ENCODE measurements at places on chromosomes 2 and 18.

DNA sequence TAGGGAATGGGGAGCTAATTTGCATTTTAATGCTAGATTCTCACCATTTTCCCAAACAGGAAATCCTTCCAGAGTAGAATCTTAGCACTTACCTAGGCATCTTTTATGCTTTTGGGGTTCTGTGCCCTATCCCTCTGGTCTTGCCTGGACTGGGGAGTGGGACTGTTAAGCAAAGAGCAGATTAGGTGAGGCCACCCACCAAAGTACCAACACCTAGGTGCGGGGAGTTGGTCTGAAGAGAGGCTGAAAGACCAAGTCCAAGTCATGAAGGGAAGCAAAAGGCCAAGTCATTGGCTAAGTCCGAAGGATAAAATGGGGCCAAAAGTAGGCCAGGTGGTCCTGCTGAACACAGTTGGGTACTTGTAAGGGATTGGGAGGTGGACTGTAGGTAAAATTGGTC lies 86.7 kb downstream of the FAM168B start:
- DNase-seq: no peak

DNA sequence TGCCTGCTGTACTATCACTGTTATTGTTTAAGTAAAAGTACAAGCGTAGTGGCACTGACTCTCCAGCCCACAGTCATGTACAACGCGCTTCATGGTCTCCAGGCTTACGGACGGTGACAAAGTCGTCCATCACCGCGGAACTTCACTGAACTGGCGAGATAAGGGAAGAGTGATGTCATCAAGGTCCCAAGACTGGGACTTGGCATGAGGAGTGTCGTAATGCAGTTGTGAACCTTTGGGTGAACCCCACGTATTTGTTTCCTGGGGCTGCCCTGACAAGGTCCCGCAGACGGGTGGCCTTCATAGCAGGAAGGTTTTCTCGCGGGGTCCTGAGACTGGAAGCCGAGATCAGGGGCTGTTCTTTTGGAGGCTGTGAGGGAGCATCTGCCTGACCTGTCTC lies 17.3 kb downstream of the NFATC1 start:
- no peak for DNase-seq

GRCh38 chr2:159163930-159164329 lies 122.6 kb downstream of the WDSUB1 start:
- DNase-seq: no peak

- no peak for DNase-seq
Measured at GRCh38 chr2:18273205-18273604, 287.2 kb downstream of the RDH14 start.

DNA sequence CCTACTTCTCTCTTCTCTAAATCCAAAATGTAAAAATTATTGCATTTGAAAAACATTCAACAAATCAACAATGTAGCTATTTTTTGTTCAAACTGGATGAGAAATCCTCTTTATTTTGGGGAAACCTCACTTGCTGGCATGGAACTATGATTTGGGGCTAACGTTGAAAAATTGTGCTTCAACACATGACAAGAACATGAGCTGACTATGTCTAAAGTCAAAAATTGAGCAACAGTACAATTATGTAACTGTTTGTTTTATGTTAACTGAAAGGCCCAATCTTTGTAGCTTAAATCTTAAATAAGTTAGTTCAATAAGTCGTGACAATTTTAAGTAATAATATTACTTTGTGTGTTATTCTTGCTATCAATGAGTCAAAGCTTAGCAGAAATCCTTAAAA lies 67.3 kb downstream of the TMEFF2 start:
- no peak for DNase-seq

DNA sequence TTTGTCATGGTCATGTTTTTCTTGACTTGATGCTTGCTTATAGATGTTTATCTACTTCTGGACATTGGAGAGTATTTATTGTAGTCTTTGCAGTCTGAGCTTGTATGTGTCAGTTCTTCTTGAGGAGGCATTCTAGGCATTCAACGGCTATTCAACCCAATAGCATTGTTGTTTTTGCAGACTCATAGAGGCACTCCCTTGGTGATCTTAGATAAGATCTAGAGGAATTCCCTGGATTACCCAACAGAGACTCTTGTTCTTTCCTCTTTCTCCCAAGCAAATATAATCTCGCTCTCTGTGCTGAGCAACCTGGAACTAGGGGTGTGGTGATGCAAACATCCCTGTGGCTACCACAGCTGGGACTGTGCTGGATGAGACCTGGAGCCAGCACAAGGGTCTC lies 40.4 kb downstream of the SYT4 start:
- no peak for DNase-seq

DNA sequence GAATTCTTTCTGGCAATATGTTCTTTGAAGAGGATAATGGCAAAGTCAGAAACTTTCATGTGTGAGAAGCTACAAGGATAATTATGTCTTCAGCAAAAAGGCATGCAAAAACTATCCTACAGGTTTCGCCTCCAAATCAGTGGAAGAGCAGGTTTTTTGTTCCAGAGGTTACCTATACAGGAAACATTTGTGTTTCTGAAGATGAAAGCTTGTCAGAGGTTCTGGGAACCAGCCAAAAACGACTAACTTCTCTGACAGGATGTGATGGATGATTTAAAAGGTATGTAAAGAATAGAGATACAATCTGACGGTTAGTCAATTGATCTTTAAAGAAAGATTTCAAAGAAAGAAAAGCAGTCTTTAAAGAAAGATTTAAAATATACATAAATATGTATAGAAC lies 37.6 kb downstream of the RND3 start:
- DNase-seq: no peak

DNA sequence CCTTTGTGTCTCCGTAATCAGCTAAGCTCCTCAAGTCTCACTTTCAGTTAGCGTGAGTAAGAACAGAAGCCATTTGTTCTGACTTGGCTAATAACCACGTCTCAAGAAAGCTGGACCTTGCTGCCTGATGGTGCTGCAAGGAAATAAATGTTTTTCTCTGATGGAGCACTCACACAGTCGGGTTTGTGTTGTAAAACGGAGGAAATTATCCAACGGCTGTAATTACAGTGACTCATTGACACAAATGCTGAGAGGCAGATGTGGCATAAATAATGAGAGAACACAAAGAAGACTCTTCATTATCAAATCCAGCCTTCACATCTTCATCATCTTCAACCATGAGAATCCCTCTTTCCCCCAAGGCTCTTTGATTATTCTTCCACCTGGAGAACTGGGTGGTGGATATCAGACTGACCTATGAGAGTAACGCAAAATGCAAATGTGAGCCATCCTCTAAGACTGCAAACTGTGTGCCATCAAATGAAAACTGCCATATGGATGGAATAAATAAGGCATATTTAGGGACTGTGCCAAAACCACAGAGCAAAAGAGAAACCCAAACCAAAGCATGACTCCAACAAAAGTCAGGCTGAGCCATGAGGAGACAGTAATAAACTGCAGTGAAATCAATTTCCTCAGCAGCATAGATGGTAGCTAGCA lies 252.6 kb downstream of the RND3 start:
- DNase-seq: no peak

DNA sequence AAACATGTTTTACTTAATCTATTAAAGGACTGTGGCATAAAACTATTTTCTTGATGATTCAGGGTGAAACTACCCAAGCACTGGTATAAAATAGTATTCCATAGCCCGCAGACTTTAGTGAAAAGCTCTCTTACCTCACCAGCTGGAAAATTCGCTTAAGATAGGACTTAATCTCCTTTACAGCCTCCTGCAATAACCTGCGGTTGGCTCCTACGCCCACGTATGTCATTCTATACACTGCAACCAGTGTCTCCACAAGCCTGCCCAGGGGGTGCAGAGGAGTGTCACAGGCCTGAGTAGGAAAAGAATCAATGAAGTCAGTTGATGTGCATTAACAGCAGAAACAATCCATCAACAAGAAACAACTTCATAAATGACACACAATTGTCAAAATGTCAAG lies 11.3 kb upstream of the MPP4 start:
- DNase-seq: no peak

DNA sequence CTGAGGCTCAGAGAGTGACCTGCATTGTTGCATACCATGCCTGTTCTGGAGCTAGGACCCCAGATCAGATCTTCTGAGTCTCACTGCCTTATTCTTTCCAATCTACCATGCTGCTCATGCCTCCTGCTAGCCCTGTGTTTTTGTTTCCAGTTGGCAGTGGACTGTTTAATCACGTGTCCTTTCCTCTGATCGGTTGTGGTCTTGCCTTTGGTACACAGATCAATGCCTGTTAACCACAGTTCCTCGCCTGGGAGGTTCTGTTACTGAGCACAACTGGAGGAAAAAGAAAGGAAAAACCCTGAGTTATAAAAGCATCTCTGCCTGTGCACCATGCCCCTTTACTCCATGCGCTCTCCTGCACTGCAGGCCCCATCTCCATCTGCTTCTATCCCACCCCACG lies 329.1 kb downstream of the SETBP1 start:
- no peak for DNase-seq

DNA sequence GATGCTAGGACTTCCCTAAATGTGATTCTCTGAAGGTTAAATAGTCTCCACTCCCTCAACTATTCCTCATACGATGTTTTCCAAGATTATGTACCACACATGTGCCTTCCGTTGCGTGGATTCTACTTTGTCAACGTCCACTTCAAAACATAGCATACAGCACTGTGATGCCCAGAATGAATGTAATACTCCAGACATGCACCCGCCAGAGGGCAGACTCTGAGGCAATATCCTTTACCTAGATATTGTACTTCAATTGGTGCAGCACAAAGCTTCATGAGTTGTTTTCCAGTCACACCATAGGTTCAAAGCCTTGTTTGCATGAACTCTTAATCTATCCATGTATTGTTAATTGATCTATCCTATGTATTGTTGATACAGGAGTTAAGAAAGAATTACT lies 201.0 kb upstream of the NABP1 start:
- no peak for DNase-seq

- DNase-seq: peak; percentile 34
Measured at GRCh38 chr2:164840930-164841718, 499 bp downstream of the COBLL1 start.

DNA sequence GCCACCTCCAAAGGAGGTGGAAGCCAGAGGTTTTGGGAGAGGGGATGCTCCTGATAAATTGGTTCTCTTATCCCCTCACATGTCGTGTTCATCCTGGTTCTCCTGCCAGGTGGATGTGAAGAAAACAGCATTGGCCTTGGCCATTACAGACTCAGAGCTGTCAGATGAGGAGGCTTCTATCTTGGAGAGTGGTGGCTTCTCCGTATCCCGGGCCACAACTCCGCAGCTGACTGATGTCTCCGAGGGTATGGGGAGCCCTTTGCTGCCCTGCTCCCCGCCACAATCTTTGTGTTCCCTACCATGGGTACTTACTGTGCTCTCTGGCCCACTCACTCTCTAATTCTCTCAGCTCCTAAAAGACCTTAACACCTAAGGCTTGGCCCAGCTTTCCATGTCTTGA lies 3.5 kb downstream of the RETREG2 start:
- no peak for DNase-seq

DNA sequence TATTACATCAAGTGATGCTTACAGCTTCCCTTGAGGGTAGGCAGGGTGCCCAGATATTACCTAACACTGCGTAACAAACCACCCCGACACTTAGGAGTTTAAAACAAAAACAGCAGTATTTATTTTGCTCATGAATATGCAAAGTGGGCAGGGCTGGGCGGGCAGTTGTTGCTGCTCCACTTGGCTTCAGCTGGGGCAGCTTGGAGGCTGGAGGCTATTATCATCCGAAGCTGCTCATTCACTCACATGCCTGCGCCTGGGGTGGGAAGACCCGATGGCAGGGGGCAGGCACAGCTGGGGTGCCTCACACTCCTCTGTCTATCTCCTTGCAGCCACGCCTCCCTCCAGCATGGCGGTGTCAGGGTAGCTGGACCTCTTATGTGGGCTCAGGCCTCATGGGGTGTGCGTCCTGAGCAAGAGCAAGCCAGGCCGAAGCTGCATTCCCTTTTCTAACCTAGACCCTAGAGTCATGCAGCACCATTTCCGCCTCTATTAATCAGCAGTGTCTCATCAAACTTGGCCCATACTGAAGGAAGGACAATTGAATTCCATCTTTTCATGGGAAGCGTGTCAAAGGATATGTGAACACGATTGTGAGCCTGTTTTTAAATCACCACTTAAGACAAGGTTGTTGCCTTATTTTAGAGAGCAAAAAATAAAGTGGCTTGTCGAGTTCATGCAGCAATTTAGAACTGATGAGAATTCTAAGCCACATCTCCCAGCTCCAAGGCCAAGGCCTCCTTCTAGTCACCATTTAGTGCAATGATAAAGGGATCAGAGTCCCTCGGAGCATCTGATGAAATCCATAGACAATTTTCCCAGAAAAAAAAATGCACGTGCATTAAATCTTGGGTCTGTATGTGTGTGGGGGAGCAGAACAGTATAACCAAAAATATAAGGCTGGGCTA lies 54.9 kb downstream of the SDC1 start:
- no peak for DNase-seq

GRCh38 chr18:79191956-79192355 lies 122.8 kb downstream of the ATP9B start:
- DNase-seq: no peak

DNA sequence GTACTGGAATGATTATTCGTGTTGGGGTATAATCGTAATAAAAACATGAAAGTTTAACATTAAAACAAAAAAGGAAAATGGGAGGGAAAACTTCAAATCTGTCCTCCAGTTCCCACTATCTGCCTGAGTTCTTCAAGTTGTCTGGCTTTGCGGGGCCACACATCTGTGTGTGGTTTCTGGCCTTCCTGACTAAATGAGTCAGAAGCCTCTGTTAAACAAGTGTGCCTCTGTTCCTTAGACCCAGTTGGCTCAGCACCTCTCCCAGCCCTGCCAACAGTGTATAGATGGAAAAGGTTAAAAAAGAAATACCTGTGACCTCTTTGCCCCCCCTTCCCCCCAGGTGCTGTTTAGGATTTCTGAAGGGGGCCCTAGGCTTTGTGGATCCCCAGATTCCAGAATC lies 30.2 kb downstream of the XDH start:
- no peak for DNase-seq

- no peak for DNase-seq
Measured at GRCh38 chr2:237492137-237492890, 5.3 kb downstream of the MLPH start.

DNA sequence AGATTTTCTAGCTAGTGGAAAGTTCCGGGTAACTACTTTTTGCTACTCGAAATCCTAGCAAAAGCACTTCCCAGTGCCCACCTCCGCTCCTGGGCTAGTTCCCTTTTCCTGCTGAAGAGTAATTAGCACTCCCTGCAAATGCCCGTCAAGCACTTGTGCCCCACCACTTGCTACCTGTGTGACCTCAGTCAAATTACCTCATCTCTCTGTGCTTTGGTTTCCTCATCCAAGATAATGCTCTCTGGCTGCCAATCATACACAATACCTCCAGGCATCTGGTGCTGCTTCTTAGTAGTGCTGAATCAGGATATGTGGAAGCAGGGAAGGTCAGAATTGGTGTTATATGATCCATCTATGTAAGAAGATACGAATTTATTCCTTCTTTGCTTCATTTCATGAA lies 102.1 kb upstream of the CDCA7 start:
- DNase-seq: no peak

DNA sequence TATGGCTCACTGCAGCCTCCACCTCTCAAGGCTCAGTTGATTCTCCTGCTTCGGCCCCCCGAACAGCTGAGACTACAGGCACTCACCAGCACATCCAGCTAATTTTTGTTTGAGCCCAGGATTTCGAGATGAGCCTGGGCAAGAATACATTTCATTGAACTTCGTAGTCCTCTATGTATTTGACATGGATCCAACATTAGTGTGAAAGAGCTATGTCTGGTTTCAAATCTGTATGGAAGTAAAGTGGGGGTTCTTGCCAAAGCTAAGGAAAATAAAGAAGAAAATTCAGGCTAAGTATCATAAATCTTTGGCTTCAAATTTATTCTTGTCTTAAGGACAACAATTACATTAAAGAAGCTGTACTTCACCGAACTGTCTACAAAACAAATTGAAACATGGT lies 1291.7 kb upstream of the CRIM1 start:
- no peak for DNase-seq

Data from T-helper 1 cell (primary cell).